ENCODE measurements at places on chromosomes 12 and 14.
A peak's percentile ranks its signal among the peaks of the same experiment; 100 is the strongest.

DNA sequence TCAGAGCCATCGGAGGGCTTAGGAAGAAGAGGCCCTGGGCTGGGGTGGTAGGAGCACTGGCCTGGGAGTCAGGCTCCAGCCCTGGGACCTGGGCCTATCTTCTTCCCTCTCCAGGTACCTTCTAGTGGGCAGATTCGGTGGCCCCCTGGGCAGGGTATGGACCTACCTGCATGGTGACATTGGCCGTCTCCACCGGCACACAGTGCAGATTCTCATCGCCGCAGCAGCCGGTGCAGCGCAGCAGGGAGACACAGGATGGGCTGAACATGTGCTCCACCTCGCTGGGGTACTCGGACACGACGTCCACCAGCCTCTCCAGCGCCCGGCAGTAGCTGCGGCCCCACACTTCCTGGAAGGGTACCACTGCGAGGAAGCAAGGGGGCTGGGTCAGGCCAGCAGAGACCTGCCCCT is 6.2 kb downstream of the PGF start:
- DNase-seq, result no peak

DNA sequence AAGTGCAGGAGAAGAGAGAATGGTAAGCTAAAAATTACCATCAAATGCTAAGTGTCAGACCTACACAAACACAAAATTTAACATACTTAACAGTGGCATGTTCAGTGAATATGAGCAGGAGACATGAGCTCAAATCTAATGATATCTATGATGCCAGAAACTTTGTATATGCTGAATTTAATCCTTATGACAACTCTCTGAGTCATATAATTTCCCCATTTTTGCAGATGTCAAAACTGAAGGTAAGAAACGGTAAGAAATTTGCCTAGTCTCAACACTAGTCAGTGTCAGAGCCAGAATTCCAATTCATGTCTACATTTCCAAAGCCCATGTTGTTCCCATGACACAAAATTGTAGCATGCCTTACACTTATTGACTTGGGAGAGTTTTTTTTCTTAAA is 375.8 kb downstream of the APAF1 start:
- DNase-seq, result no peak

- DNase-seq, result peak; percentile 83
Measured at GRCh38 chr12:56152132-56152755, at the start of gene MYL6B. MYL6B (plus strand) TSS chr12:56152587; CDS start chr12:56153919, 1,332 bp downstream.

- DNase-seq, result no peak
Measured at GRCh38 chr12:10068644-10069043, 30.1 kb downstream of the CLEC1A start.

GRCh38 chr12:52612431-52613383 is 5.7 kb downstream of the KRT73 start:
- DNase-seq, result no peak

DNA sequence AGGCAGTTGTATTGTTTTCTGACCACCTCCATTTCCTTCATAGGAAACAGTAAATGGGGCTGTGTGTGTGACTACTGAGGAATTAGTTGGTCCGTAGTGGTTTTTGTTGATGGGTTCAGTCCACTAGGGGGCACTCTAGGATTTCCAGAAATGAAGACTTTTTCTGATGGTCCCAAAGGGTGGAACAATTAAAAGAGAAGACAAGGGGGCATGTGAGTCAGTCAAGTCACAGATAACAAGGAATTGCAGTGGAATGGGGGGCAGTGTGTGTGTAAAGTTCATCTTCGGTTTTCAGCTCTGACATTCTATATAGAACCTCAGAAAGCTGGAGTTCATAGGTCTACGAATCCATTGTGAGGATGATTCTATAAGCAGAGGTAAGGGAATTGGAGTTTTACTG is 186.6 kb upstream of the OR4E1 start:
- no peak for DNase-seq

GRCh38 chr12:59382282-59383078 is 213.3 kb upstream of the SLC16A7 start:
- no peak for DNase-seq

- DNase-seq, result peak; percentile 50
Measured at GRCh38 chr12:6423267-6424007, 21.3 kb upstream of the CD27 start.

GRCh38 chr12:96375841-96376604 is 24.2 kb downstream of the CDK17 start:
- no peak for DNase-seq

DNA sequence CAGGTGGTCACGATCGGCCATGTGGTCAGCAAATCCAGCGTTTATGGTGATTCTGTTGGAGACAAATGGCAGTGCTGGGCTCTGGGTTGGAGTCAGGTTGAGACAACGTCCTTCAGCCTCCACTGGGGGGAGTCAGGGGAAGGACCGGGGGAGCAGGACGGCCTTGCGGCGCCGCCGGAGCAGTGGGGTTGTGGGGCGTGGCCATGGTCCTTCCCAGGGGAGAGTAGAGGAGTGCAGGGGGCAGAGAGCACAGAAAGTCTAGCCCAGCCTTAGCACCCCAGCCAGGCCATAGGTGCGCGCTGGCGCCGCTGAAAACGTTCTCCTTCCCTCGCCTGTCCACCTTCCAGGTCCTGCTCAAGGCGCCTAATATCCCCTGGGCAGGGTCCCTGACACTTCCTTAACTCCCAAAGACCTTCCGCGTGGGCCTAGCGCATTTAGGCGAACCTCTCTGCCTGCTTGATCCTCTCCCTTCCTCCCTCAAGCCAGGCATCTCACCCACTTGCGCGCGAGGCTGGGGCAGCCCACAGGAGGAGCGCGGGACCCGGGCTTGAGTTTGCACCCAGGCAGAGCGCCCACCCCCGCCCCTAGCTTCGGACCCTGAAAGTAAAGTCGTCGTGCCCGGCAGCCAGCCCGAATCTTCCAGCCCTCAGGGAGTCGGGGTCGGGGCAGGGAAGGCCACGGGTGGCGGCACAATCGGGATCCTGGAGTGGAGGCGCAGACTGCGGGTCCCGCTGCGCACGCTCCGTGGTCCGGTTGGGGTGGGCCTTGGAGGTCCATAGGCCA is 3.1 kb upstream of the KIF26A start:
- no peak for DNase-seq

- no peak for DNase-seq
Measured at GRCh38 chr12:46585854-46586621, 213.5 kb upstream of the SLC38A2 start.

DNA sequence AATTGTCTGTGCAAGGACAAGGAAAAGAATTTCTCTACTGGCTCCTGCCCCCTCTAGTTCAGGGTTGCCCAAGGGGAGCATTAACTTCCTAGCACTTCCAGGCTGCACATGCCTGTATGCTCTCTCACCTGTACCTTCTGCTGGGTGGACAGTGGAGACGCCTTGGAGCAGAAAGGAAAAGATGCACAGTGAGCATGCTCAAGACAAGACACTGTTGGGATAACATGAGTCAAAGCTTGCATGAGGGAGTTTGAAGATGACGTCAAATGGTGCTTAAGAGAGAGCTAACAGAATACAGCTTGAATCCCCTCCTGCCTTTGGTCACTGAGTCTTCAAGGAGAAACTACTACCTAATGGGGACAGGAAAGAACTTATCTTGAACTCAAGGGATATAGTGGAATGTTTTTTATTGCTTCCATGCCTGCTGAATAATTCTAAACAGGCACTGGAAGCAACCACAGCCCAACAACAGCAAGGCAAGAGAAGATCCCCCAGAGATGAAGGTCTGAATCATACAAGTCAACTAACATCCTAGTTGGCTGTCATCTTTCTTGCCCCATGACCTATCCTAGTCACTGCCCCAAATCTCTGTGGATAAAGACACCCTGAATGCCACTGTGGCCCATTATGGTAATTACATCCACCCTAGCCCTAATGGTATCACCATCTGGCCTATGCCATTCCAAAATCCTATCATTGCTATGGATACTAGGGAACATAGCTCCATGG is 23.5 kb downstream of the RPS6KA5 start:
- DNase-seq, result no peak

- no peak for DNase-seq
Measured at GRCh38 chr12:31737763-31738162, 8.9 kb upstream of the AMN1 start.

DNA sequence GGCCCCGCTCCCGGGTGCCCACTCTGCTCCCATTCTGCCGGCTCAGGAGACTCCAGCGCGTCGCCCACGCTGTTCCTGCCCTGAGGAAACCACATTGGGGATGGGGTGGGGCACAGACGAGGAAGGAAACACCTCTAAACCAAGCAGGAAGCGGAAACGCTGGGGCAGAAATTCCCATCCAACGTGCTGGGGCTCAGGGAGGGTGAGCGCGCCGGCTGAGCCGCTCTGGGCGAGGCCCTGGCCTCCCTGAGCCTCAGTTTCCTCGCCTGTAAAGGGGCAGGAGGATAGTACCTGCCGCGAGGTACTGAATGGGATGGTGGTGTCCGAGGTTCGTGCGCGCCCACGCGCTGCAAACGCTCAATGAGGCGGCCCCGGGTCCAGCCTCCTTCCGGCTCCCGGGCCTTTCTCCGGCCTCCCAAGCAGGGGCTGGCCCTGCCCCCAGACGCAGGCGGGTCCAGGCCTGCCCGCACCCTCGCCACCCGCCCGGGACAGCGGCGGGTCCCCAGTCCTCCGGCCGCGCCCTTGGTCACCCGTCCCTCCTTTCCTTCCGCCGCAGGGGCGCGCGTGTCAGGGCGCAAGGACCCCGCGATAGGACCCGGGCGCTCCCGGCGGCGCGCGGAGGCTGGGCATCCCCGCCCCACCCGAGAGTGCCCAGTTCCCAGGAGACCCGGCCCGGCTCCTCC is 673 bp downstream of the BEGAIN start:
- no peak for DNase-seq

- peak; percentile 38 for DNase-seq
Measured at GRCh38 chr14:98173305-98173704, 1098.7 kb downstream of the BCL11B start.

GRCh38 chr12:102043928-102044327 is 17.9 kb downstream of the WASHC3 start:
- DNase-seq, result no peak

GRCh38 chr14:89166633-89167032 is 250.4 kb downstream of the FOXN3 start:
- no peak for DNase-seq

- no peak for DNase-seq
Measured at GRCh38 chr12:59056966-59057365, 136.7 kb upstream of the LRIG3 start.

DNA sequence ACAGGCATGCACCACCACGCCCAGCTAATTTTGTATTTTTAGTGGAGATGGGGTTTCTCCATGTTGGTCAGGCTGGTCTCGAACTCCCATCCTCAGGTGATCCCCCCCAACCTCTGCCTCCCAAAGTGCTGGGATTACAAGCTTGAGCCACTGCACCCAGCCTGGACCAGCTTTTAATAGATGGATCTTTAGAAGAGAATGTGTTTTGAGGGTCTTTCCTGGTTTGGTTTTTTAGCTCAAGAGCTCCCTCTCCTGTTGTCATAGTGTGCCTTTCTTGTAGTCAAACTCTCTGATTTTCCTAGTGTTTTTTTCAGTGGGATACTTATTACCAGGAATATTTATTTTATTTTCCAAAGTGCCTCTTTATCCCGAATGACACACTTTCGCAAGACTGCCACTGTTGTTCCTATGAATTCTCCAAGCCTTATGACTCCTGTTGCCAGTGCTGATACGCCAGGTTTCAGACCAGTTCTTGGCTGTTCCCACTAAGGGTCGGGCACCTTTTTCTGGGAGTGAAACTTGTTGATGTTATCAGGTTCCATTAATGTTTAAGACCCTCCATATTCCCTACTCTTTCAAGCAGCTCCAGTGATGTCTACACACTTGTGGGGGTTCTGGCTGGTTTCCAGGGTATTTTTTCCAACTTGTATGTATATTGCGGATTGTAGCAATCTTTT is 31.5 kb upstream of the LIMA1 start:
- DNase-seq, result no peak

DNA sequence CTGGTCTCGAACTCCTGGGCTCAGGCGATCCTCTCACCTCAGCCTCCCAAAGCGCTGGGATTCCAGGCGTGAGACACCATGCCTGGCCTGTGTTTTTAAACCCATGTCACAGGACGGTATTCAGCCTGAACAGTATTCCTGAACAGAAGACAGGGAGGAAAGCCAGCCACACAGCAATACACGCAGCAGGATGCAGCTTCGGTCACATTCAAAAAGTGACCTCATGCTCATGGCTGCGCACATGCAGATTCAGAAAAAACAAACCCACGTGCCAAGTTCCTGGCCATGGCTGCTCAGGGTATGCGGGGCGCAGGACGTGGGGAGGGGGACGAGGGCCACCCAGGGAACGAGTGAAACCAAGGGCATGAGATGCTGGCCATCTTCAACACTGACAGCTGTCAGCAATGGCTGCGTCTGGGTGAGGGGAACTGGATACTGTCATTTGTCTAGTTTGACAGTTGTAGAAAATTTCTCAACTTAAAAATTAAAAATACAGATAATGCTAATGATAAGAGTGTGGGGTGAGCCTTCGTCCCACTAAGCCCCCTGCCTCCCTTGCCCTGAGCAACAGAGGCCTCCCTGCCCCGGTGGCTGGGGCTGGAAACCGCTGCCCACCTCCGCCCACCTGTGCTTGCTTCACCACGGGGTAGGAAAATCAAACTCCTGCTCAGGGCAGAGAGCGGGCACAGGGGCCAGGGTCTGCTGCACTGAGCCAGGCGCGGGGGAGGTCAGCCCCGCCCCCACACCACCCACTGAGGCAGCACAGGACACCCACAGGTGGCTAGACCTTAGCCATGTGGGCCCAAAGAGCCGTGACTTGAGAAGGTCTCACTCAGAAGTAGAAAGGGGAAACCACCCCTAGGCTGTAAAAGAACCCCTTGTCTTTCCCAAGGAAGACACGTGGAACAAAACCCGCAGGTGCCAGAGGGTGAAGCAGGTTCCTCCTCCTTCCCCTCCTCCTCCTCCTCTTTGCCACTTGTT is 84.2 kb downstream of the SCARB1 start:
- DNase-seq, result no peak

GRCh38 chr12:4293299-4293965 is 19.9 kb downstream of the CCND2 start:
- no peak for DNase-seq

DNA sequence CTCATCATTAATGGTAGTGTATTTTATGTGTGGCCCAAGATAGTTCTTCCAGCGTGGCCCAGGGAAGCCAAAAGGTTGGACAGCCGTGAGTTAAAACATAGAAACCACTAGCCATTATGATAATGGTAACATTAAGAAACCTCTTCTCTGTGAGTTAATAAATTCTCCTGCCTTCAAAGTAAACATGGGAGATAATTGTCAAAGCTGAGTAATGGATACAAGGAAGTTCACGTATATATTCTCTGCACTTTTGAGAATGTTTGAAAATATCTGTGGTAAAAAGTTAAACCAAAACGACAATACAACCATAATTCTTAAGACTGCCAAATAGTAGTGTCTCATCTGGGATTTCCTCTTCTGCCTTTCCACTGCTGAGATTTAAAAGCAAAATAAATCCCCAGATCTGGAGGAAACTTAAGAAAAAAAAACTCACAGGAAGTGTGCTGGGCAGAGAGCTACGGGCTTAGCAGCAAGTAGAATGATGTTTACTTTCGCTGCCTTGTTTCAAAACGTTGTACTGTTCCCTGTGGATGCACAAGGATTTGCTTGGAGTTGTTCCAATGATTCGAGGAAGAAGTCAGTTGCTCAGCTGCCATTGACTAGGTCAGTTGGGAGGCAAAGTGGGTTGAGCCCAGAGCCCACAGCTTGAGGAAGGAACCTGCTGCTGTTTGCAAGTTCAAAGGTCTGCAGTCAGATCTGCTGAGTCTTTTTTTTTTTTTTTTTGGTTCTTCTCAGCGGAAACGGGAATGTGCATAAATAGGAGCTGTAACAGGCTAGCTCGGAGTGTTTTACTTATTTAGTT is 1.7 kb downstream of the TPCN1 start:
- DNase-seq, result no peak

- DNase-seq, result no peak
Measured at GRCh38 chr14:99065551-99065950, 206.4 kb downstream of the BCL11B start.

- no peak for DNase-seq
Measured at GRCh38 chr14:105150026-105150367, 18.6 kb downstream of the JAG2 start.

- DNase-seq, result no peak
Measured at GRCh38 chr14:89957791-89958190, 2.1 kb downstream of the TDP1 start.
